ENCODE measurements at places on chromosomes 2 and 18. TPM values are rescaled to one million over a fixed set of nuclear protein-coding genes. Genes with fewer than 3 reads are reported as not detected.

Gene SERPINE2
- 81.2 TPM for polyA plus RNA-seq

Gene HJURP
- polyA plus RNA-seq: 16.3 TPM

Gene CCDC68
- polyA plus RNA-seq: 130 TPM

Gene CROCC2
- polyA plus RNA-seq: 3.4 TPM

Gene LMAN1
- polyA plus RNA-seq: 92.0 TPM

Gene HOXD9
- polyA plus RNA-seq: 0.76 TPM

Gene GKN2
- 1.2 TPM for polyA plus RNA-seq

Gene EIF4E2
- polyA plus RNA-seq: 91.3 TPM

Measured in left lung (tissue), 14 donors.